ENCODE measurements at places on chromosomes 11 and 22.

GRCh38 chr11:2811206-2812091, 74.1 kb downstream of the CDKN1C start:
- DNase-seq, result no peak

DNA sequence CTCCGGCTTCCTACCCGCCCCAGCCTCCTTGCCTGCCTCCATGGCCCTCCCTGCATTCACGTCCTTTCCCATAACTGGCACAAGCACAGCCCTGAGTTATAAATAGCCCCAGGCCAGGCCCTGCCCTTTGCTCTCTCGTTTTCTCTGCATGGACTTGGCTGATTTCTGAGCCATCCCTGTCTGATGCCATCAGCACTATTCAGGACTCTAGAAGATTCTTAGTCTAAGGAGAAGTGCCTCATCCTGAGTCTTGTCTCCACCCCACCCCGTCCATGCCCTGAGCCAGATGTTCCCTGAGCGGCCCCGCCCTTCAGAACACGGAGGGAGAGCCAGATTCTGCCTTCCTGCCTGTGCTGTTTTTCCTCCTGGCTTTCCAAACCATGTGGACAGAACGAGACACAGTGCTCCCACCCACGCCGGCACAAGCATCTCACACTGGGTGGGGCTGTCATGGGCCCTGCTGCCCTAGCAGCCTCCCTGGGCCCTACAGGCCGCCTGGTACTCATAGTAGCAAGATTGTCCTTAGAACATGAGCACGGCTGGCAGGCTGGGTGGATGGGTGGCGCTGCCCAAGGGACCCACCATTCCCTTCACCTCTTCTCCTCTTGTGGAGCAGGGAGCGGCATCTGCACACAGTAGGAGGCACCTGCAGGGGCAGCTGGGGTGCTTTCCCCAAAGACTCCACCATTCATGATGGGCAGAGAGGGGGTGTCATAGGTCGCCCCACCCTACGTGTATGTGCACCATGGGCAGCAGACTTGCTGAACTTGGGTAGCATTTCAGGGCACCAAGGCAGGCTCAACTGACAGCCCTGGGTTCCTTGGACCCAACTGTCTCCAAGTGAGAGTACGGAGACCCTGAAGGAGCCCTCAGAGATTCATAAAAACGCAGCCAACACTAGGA, 76.9 kb downstream of the BCR start:
- DNase-seq, result peak; percentile 64

- DNase-seq, result no peak
Observed at GRCh38 chr22:32509045-32509444, 34.4 kb downstream of the FBXO7 start.

GRCh38 chr22:46070215-46070802, 80.0 kb upstream of the PPARA start:
- peak; percentile 74 for DNase-seq

DNA sequence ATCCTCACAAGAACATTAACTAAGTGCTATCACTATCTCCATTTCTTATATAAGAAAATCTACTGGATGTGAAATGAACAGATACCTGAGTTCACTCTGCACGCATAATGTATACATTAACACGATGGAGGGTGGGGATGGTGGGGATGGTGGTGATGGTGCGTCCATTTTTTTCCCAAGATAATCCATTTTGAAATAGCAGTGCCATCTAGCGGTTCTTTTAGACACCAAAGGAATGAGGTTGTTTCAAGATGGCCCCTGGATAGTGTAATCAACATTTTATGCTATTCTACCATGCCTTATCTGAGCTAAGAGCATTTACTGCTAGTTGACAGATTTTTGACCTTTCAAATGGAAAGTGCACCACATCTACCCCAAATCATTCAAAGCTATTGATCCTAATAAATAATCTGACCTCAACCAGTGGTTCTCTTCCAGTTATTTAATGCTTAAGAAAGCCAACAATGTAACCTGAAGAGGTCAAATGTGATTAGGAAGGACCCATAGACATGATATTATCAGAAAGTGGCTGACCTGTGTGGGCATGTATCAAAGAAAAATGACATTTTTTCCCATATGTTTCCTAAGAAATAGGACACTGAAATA, 714.7 kb upstream of the TENM4 start:
- no peak for DNase-seq

DNA sequence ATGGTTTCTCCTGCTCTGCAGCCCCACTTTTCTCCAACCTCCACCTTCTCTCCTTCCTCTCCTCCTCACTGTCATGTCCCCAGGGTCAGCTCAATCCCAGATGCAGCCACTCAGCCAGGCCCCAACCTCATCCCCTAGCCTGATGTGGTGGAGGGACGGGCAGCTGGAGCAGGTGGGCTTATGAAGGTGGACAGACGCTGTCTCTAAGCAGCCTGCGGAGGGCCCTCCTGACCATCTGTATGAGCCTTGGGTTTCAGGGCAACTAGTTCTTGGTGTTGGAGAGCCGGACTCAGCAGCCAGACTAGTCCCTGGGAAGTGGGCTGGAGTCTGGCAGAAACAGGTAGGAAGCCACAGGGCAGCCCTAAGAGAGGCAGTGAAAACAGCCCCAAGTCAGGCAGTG, 18.1 kb downstream of the CRYBB2 start:
- no peak for DNase-seq

GRCh38 chr22:38258895-38259294, 13.9 kb downstream of the TMEM184B start:
- DNase-seq, result no peak

DNA sequence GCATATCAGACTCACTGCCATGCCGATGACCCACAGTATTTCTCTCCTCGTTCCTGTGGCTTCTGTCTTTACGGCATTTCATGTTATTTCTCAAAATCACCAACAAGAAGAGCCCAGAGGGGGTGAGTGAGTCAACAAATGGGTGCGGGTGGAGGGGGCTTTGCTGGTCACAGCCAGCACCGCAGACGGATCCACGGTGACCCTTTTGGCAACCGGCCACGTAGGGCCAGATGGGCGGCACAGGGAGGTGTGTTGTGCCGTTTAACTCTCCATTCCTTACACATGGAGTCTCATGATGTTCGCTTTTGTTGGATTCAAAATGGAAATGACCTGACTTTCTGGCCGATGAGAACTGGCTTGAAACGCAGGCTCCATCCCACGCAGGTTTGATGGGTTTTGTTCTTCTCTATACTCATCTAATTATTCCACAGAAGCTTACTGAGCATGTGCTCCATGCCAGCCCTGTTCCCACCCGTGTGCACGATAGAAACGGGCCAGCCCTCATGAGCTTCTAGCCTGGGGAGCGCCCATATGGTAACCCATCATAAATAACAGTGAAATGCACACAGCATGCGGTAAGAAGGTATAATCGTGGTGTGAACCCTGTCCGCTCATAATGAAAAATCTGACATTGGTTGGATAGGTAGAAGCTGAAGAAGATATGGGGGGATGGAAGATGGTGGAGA, 319.9 kb downstream of the BRD1 start:
- DNase-seq, result no peak

- DNase-seq, result no peak
Observed at GRCh38 chr11:61152816-61153592, 8.2 kb downstream of the VPS37C start.

- DNase-seq, result no peak
Observed at GRCh38 chr22:19060356-19061009, 61.7 kb downstream of the DGCR2 start.

GRCh38 chr22:29375398-29376076, 12.8 kb downstream of the AP1B1 start:
- DNase-seq, result no peak

DNA sequence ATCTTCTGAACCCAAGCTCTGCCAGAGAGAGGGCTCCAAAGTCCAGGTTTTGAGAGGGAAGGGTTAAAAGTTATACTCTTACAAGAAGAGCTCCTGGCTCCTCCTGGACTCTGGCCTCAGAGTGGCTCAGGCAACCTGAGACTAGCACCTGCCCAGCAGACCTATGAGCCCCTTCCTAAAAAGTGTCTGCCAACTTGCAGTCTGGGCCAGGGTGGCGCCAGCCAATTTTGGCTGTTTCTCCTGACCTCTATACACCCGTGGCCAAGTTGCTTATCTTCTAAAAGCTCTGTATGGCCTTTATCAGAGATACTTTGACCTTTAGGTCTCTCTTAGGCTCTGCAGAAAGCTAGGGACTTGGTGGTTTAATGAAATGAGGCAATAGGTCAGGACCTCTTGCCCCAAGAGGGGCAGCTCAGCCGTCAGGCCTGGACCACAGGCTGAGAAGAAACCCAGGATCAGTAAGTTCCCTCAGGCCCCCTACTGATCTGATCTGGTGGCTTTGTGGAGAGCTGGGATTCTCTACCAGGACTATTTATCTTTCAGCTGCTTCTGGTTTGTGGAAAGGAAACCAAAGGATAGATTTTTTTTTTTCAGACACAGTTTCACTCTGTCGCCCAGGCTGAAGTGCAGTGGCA, 10.3 kb upstream of the UCP3 start:
- no peak for DNase-seq

GRCh38 chr11:118527109-118527508, at the start of gene TTC36:
TSS of gene TTC36 (plus strand) at chr11:118527474. CDS start at chr11:118527495, 21 bp downstream.
- DNase-seq, result no peak

DNA sequence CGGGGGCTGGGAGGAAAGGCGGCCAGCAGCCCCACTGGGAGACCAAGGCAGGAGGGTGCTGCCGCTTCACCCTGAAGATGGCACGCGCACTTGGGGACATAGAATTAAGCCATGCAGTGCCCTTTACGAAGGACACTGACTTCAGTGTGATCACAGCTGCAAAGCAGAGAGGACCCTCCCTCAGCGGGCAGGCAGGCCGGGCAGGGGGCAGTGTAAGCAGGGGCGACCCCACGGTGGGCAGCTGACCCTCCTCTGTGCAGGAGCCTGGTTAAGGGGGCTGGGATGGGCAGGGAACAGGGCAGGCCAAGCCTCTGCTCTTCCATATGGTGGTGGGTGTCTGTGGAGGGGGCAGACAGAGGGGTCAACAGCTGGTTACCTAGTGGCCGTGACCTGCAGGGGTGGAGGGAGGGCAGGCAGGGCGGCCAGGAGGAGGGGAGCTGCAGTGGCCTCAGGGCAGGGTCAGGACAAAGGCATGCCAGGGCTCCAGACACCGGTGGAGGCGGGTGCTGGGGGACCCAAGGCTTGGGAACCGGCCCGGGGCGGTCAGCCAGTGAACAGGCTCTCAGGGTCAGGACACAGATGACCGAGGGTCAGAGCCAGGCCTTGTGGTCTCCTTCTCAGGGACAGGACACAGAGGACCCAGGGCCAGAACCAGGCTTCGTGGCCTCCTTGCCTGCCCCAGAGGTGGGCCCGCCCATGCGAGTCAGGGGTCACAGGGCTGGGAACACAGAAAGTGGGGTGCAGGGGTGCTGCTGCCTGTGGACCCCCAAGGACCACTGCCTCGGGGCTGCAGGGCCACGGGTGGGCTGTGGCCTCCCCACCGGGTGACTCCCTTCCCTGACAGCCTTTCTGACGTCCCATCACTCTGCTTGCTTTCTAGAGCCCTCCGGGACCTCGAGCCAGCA, 7.2 kb downstream of the LMNTD2 start:
- DNase-seq, result no peak

GRCh38 chr22:46180370-46181137, 30.2 kb downstream of the PPARA start:
- DNase-seq, result no peak

GRCh38 chr11:26677566-26677965, 44.3 kb downstream of the SLC5A12 start:
- DNase-seq, result no peak

DNA sequence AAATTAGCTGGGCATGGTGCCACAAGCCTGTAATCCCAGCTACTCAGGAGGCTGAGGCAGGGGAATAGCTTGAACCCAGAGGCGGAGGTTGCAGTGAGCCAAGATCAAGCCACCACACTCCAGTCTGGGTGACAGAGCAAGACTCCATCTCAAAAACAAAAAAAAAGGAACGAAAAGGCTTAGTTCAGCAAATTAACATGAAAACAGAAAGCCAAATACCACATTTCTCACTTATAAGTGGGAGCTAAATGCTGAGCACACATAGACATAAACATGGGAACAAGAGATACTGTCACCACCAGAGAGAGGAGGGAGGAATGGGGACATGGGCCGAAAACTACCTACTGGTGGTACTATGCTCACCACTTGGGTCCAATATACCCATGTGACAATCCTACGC, 38.6 kb downstream of the SCGB1A1 start:
- no peak for DNase-seq

- DNase-seq, result no peak
Observed at GRCh38 chr11:82722231-82722630, 11.4 kb downstream of the FAM181B start.

GRCh38 chr11:125807909-125808308, 20.0 kb downstream of the PATE3 start:
- DNase-seq, result no peak

- DNase-seq, result no peak
Observed at GRCh38 chr11:73239111-73239521, 21.0 kb downstream of the P2RY2 start.

DNA sequence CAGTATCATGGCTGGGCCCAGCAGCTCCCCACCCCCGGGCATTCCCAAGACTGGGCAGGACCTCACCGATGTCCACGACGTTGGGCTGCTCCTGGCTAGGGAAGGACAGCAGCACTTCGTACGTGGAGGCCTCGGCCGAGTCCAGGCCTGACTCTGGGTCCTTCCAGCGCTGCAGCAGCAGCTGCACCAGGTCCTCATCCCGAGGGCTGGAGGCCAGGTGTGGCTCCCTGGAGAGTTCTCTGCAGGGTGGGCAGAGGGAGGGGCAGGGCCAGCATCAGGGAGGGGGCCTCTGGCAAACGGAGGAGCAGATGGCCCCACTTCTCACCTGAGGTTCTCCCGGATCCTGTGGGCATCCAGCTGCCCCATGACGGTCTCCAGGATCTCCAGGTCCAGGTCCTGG, 341 bp downstream of the NAALADL1 start:
- no peak for DNase-seq

DNA sequence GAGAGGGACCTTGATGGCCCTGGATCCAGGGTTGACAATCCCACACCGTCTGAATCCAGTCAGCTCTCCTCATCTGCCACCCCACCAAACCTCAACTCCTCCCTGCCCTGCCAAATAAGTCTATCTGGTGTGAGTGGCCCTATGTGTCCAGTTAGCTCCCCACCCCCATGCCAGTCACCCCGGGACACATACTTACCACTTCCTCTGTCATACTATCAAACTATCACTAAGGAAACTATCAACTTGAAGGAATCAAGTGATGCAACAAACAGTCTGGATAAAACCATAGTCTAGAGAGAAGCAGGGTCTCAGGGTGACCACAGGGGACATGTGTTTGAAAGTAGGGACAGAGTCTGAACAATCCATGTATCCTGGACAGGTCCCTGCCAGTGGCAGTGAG, 13.2 kb upstream of the CSF2RB start:
- DNase-seq, result no peak

DNA sequence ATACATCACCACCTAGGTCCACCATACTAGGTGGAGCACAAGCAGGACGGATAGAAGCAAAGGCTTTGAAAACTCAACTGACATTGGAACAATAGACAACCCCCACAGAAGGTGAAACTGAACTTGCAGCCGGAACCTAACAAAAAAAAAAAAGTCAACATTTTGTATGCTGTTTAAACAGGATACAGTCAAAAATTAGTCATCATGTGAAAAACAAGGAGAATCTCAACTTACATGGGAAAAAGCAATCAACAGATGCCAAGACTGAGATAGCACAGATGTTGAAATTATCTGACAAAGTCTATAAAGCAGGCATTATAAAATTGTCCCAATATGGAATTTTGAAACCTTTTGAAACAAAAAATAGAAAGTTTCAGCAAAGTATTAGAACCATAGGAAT, 123.8 kb downstream of the RAB38 start:
- no peak for DNase-seq

GRCh38 chr11:102287964-102288724, 29.1 kb upstream of the BIRC3 start:
- DNase-seq, result peak; percentile 37

All from transverse colon (tissue), 4 donors.